ENCODE measurements at places on chromosomes 1 and 21.

GRCh38 chr1:97013136-97013535 is 291.6 kb downstream of the PTBP2 start:
- no peak for DNase-seq

DNA sequence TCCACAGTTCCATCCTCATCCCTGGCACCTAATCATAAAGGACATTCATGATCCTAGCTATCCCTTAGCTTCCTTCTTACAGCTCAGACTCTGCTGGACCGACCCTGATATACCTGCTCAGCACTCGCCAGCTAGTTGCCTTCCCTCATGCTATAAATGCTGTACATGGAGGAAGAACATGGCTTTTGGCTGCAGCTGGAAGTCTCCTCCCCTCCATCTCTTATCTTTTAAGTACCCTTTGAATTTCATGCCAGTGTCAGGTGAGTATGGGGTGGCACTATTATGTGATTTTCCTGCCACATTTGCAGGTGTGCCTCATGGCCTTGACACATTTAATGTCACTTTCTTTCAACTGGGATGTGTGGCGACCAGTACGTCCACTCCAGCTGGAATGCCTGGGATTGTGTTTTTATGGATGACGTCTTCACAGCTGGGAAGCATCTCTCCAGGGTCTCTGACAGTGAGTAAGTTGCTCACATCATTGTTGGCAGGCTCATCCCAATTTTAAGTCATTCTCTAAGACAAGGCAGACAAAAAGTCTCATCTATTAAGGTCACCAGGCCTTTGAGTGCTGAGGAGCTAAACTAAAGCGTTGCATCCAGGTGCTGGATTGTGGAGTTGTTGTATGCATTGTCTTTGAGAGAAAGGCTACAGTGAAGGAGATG is 43.4 kb downstream of the RUNX1 start:
- no peak for DNase-seq

DNA sequence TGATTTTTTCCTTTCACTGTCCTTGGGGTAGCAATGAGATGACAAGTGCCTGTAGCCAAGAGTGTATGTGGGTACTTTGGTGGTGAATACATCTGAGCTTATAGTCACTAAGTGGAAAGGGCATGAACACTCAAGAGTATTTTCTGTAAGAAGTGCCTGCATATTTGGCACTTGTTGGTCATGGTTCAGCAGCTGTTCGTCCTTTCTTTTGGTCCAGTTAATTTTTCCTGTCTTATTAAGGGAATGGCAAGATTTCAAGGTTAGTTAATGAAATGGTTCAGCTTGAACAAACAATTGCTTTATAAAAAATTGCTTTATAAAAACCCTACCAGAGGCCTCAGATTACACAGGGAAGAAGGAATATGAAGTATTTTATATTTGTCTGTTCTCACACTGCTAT is 48.6 kb upstream of the GPR52 start:
- DNase-seq: no peak

DNA sequence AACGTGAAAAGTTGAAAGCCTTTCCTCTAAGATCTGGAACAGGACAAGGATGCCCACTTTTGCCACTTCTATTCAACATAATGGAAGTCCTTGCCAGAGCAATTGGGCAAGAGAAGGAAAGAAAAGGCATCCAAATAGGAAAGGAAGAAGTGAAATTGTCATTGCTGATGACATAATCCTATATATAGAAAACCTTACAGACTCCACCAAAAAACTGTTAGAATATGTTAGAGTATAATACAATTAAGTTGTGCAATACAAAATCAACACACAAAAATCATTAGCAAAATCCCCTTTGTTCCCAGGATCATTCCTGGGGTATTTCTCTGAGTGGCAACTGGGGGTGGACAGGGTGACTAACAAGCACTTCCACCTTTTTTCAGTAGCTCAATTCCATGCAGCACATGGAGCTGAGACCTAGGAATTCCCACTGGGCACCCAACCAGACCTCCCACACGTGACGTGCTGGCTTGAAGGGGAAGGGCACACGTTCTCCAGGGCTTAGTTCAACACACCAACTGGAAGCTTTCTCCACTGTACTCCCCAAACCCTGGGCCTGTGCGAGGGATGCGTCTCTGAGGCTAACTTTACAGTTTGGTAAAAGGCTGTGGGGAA is 9.6 kb downstream of the STUM start:
- no peak for DNase-seq

DNA sequence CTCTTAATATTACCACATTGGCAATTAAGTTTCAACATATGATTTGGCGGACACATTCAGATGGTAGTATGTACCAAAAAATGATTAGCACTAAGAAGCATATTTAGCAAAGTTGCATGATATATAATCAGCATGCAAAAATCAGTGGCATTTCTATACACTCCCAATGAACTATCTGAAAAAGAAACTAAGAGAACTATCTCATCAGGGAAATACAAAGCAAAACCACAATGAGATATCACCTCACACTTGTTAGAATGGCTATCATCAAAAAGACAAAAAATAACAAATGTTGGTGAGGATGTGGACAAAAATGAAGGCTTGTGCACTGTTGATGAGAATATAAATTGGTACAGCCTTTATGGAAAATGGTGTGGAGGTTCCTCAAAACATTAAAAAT is 31.4 kb upstream of the DENND1B start:
- no peak for DNase-seq

DNA sequence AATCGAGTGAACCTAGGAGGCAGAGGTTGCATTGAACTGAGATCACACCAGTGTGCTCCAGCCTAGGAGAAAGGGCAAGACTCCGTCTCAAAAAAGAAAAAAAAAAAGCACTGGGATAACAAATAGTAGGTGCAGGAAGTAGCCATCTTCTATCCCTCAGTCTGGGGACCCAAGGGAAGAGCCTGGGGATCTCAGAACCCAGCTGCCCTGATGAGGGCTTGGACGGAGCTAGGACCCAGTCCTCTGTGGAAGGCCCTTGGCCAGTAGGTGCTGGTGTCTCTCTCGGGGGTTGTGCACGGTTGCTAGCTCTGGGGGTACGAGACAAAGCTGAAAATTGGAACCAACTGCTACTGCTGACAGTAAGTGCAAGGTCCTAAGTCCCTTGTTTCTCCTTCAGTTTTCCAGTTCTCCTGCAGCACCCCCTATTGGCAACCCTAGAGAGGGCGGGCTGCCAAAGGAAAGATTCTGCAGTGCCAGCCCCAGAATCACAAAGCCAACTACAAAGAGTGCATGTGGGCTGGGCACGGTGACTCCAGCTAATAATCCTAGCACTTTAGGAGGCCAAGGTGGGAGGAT is 57.6 kb upstream of the KIF1B start:
- DNase-seq: peak; percentile 53

DNA sequence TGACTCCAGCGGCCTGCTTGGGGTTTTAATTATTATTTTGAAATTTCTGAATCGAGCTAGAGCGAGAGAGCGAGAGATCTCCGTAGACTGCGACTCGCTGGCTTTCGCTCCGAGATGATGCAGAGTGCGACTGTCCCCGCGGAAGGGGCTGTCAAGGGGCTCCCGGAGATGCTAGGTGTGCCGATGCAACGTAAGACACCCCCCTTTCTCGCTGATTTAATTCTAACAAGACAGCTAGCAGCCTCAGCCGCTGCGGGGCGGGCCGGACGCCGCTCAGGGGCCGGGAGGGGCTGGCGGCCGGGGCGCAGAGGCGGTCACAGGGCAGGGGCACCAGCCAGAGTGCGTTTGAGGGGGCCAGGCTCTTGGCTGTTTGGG is 339 bp downstream of the LHX4 start:
- DNase-seq: no peak

- peak; percentile 78 for DNase-seq
These were observed 72.9 kb downstream of the SKI start for GRCh38 chr1:2300851-2301606.

DNA sequence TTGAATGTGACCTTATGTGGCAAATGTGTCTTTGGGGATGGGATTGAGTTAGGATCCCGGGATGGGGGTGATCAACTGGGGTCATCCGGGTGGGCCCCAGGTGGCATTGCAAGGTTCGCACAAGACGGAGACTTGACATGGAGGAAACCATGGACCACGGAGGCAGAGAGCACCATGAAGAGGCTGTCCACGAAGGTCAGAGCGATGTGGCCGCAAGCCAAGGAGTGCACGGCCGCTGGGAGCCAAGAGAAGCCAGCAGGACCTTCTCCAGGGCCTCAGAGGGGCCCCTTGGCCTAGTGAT is 22.3 kb upstream of the COL18A1 start:
- DNase-seq: no peak

DNA sequence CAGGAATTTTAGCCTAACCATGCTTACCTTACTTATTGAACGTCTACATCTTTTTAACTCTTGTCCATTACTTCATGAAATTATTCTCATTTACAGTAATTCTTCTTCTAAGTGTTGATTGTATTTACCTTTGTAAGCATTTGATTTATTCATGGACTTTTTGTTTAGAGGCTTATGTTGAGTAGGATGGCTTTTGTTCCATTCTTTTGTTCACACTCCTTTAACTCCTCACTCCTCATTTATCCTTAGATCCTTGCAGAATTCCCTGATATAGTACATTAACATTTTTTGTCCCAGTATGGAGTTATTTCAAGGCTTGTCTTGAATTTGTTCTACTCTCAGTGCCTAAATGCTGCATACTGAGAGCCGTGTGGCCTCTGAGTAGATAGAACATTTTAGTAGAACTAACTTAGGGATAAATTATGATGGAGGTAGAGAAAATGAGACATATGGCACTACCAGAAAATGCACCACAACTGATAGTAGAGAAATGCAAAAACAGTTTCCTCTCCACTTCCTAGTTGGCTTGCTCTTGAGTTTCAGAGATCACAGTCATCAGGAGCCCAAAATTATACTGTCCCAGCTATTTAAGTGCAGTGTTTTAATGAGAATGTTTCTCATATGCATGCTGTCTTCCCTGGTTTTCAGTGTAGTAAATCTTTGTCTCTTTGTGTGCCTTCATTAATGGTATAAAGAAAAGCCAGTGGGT is 69.5 kb downstream of the KCNK2 start:
- no peak for DNase-seq

GRCh38 chr1:239719642-239720258 is 333.4 kb downstream of the CHRM3 start:
- DNase-seq: no peak

- DNase-seq: no peak
These were observed 24.1 kb upstream of the LCE5A start for GRCh38 chr1:152486400-152487006.

DNA sequence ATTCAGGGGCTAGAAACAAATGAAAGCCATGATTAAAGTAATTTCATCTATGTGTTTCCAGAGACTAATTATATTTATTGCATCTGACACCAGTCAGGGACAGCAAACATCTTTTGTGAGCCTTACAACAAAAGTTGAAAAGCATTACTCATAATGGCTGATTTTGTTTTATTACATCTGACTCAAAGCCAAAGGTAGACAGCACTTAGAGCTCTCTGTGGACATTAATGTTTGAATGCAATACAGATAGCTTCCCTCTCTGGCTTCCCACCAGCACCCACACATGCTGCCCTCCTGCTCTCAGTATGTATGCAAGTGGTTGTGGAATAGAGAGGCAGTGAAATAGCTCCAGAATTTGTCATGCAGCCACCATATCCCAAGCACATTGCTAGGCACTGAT is 198.7 kb downstream of the SETD4 start:
- DNase-seq: no peak

Measured in ureter (tissue), 1 donor.